ENCODE measurements at places on chromosomes 7 and 10. TPM values are rescaled to one million over a fixed set of nuclear protein-coding genes. Genes with fewer than 3 reads are reported as not detected.

Gene CNTNAP2
- total RNA-seq = 14.7 TPM

Gene FZD8
- total RNA-seq = 7.7 TPM

Gene ATRNL1
- 18.7 TPM for total RNA-seq

Gene OR2F1
- total RNA-seq = not detected

Gene CRPPA
- 3.4 TPM for total RNA-seq

Gene HTRA1
- 87.1 TPM for total RNA-seq

Gene NPSR1
- not detected for total RNA-seq

Gene C1QL3
- total RNA-seq = 0.52 TPM

- no peak for DNase-seq
- H3K27ac ChIP-seq = no peak overlapping the region
- no peaks in the 10 kb centered on the region for H3K36me3 ChIP-seq
- no peaks in the 10 kb centered on the region for H3K4me1 ChIP-seq
- no peak overlapping the region for H3K4me3 ChIP-seq
Measured at GRCh38 chr7:35604595-35604994, 90.3 kb downstream of the HERPUD2 start.

DNA sequence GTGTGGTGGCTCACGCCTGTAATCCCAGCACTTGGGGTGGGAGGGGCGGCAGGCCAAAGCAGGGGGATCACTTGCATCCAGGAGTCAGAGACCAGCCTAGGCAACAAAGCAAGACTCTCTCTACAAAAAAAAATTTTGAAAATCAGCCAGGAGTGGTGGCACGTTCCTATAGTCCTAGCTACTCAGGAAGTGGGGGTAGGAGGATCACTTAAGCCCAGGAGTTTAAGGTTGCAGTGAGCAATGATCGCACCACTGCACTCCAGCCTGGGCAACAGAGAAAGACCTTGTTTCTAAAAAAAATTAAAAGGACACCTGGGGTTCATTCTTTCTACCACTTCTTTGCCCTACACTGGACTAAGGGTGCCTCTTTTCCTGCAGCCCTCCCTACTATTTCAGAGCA is 15.1 kb downstream of the WAPL start:
- H3K27ac ChIP-seq = no peak overlapping the region
- no peaks in the 10 kb centered on the region for H3K27me3 ChIP-seq
- no peaks in the 10 kb centered on the region for H3K4me1 ChIP-seq
- no peaks in the 10 kb centered on the region for H3K36me3 ChIP-seq
- no peak for DNase-seq

GRCh38 chr7:20458521-20458920 is 127.8 kb downstream of the ITGB8 start:
- no peak overlapping the region for H3K4me3 ChIP-seq
- no peaks in the 10 kb centered on the region for H3K4me1 ChIP-seq
- no peaks in the 10 kb centered on the region for H3K36me3 ChIP-seq
- no peaks in the 10 kb centered on the region for H3K27me3 ChIP-seq

DNA sequence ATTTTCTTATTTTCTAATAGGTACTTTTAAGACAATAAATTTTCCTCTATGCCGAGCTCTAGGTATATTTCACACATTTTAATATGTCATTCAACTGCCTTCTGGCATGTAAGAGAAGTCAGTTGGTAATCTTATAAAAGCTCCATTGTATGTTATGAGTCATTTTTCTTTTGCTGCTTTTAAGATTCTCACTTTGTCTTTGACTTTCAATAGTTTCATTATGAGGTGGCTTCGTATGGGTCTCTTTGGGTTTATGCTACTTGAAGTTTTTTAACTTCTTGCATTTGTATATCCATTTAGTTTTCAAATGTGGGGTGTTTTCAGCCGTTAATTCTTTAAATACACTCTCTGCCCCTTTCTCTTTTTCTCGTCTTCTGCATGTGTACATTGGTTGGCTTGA is 80.5 kb downstream of the ABCA13 start:
- no peak overlapping the region for H3K4me3 ChIP-seq
- no peaks in the 10 kb centered on the region for H3K36me3 ChIP-seq
- no peaks in the 10 kb centered on the region for H3K27me3 ChIP-seq
- no peak for DNase-seq

- peak overlapping the region; percentile 3 for H3K27ac ChIP-seq
- H3K4me3 ChIP-seq = no peak overlapping the region
- H3K36me3 ChIP-seq = no peaks in the 10 kb centered on the region
- DNase-seq = no peak
Measured at GRCh38 chr10:18159557-18159956, 19.3 kb downstream of the CACNB2 start.

DNA sequence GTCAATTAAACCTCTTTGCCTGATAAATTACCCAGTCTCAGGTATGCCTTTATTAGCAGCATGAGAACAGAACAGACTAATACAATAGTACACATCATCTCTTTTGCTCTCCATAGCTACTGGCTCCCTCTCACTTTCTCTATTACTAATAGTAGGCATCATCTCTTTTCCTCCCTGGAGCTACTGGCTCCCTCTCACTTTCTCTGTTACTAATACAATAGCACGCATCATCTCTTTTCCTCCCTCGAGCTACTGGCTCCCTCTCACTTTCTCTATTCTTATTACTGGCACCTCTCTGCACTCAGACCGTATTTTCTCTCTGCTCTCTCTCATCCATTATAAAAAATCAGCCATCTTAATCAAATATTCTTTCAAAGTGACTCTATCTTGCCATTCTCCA is 37.1 kb downstream of the SLC25A13 start:
- H3K36me3 ChIP-seq = no peaks in the 10 kb centered on the region
- H3K4me1 ChIP-seq = no peaks in the 10 kb centered on the region
- H3K27ac ChIP-seq = no peak overlapping the region
- H3K27me3 ChIP-seq = no peaks in the 10 kb centered on the region

GRCh38 chr7:155227004-155227787 is 70.5 kb upstream of the INSIG1 start:
- H3K27me3 ChIP-seq = no peaks in the 10 kb centered on the region
- H3K4me1 ChIP-seq = peaks cover 16% of the 10 kb centered on the region
- DNase-seq = no peak
- no peak overlapping the region for H3K4me3 ChIP-seq
- H3K36me3 ChIP-seq = no peaks in the 10 kb centered on the region

GRCh38 chr7:77903597-77903996 is 105.0 kb downstream of the PHTF2 start:
- no peak overlapping the region for H3K4me3 ChIP-seq
- no peak for DNase-seq
- H3K27ac ChIP-seq = no peak overlapping the region
- no peaks in the 10 kb centered on the region for H3K36me3 ChIP-seq
- no peaks in the 10 kb centered on the region for H3K27me3 ChIP-seq

DNA sequence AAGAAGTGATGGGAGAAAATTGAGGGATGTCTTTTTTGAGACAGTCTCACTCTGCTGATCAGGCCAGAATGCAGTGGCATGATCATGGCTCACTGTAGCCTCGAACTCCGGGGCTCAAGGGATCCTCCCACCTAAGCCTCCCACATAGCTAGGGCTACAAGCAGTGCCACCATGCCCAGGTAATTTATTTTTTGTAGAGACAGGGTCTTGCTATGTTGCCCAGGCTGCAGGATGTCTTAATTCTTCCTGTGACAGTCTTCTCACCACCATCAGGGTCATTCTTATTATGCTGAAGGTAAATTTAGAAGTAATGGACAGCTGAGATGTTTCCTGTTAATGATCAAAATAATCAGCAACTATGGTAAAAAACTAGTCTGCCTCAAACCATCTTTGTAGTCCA is 7.1 kb downstream of the DNAJC9 start:
- H3K27ac ChIP-seq = no peak overlapping the region
- no peak overlapping the region for H3K4me3 ChIP-seq
- no peak for DNase-seq
- no peaks in the 10 kb centered on the region for H3K27me3 ChIP-seq
- H3K4me1 ChIP-seq = peaks cover under 1% of the 10 kb centered on the region

- H3K27me3 ChIP-seq = no peaks in the 10 kb centered on the region
Measured at GRCh38 chr10:124917428-124918190, 24.3 kb upstream of the ZRANB1 start.

DNA sequence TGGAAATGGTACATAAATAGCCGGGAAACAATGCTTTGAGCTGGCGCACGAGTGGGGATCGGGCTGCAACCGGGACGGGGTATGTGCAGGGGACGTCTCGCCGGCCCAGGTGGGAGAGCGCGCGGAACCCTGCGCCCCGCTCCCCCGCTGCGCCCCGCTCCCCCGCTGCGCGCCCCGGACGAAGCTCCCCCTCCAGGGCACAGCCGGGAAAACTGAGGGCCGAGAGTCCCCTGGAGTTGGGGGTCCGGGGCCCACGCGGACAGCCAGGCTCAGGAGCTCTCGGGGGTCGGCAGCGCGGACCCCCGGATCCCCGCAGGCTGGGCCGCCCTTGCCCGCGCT is 514 bp downstream of the RADIL start:
- H3K4me3 ChIP-seq = peak overlapping the region; percentile 45
- no peak for DNase-seq

- no peak overlapping the region for H3K4me3 ChIP-seq
- peaks cover 35% of the 10 kb centered on the region for H3K4me1 ChIP-seq
- H3K27ac ChIP-seq = peak overlapping the region; percentile 63
- H3K36me3 ChIP-seq = no peaks in the 10 kb centered on the region
- peak; percentile 91 for DNase-seq
Measured at GRCh38 chr10:79127151-79127961, 58.6 kb downstream of the ZMIZ1 start.

GRCh38 chr7:155338632-155339320 is 41.1 kb downstream of the INSIG1 start:
- H3K4me1 ChIP-seq = no peaks in the 10 kb centered on the region
- no peaks in the 10 kb centered on the region for H3K36me3 ChIP-seq
- no peak overlapping the region for H3K4me3 ChIP-seq
- no peak for DNase-seq
- H3K27me3 ChIP-seq = peaks cover 8% of the 10 kb centered on the region

DNA sequence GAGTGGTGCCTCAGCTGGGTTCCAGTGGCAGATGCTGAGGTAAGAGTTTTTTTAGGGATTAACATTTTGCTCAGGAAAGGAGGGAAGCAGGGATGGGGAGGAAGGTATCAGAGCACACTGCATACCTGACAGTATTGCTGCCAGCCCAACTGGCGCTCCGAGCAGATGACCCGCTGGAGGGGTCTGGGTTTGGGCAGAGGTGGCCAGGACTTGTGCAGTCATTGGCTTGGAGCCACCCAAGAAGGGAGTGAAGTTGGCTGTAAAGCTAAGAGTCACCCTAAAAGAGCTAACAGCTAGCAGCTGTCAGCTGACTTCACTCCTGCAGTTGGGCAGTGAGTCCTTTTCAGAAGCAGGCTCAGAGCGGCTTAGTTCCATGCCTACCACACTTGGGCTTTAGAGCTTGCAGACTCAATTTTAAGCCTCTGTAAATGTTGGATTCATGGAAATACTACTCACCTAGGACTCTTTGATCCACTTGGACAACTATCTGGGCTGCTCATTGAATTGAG is 5.8 kb upstream of the ARHGAP22 start:
- H3K27ac ChIP-seq = no peak overlapping the region
- H3K27me3 ChIP-seq = peaks cover 4% of the 10 kb centered on the region
- H3K36me3 ChIP-seq = no peaks in the 10 kb centered on the region
- no peaks in the 10 kb centered on the region for H3K4me1 ChIP-seq
- H3K4me3 ChIP-seq = no peak overlapping the region
- DNase-seq = no peak

DNA sequence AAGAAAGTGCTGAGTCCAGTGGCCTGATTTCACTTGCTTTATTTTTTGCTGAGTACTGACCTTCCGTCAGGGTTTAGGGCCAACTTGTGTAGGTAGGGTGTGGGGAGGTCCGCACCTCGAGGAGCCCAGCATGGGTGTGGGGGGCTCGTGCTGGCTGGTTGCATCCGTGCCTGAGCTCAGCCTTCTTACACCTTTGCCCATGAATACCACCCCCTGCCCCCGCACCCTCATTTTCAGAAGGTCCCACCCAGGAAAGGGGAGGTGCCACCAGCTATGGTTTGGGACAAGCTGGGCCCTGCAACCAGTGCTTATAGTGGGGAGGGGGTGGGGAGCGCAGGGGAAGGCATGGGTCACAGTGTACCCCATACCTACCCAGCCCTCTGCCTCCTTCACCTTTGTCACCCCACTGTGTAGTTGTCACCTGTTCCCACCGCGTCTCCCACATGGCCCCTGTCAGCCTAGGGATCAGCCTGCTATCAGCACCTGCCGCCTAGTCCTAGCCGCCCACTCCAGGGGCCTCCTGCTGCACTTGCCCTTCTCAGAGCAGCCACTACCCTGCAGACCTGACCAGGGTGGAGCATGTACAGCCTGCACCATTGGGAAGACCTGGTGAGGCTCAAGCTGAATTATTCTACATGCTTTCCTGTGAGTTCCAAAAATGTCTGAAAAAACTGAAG is 146.2 kb upstream of the RET start:
- H3K27me3 ChIP-seq = peaks cover 48% of the 10 kb centered on the region
- no peaks in the 10 kb centered on the region for H3K36me3 ChIP-seq
- no peak overlapping the region for H3K27ac ChIP-seq
- H3K4me3 ChIP-seq = no peak overlapping the region
- H3K4me1 ChIP-seq = peaks cover 8% of the 10 kb centered on the region
